ENCODE measurements at places on chromosomes 2 and 18. TPM values are rescaled to one million over a fixed set of nuclear protein-coding genes. Genes with fewer than 3 reads are reported as not detected.

The UCN gene
- 0.30 TPM for total RNA-seq

The RUFY4 gene
- total RNA-seq = 0.08 TPM

The NPAS2 gene
- total RNA-seq = 6.4 TPM

The ITGB6 gene
- total RNA-seq = 0.15 TPM

The EGR4 gene
- not detected for total RNA-seq

The STPG4 gene
- 0.23 TPM for total RNA-seq

The FAP gene
- 182 TPM for total RNA-seq

The HAAO gene
- 0.47 TPM for total RNA-seq

The CFAP65 gene
- not detected for total RNA-seq

The TTN gene
- 0.12 TPM for total RNA-seq

The UGT1A5 gene
- total RNA-seq = not detected

The ITGA6 gene
- 2.8 TPM for total RNA-seq

The FIGN gene
- total RNA-seq = 0.53 TPM

The RPE gene
- total RNA-seq = 58.6 TPM

The DTNA gene
- 39.8 TPM for total RNA-seq

The VIL1 gene
- total RNA-seq = not detected

All from smooth muscle cell of the coronary artery (primary cell).